ENCODE measurements at places on chromosomes 7 and 10.

DNA sequence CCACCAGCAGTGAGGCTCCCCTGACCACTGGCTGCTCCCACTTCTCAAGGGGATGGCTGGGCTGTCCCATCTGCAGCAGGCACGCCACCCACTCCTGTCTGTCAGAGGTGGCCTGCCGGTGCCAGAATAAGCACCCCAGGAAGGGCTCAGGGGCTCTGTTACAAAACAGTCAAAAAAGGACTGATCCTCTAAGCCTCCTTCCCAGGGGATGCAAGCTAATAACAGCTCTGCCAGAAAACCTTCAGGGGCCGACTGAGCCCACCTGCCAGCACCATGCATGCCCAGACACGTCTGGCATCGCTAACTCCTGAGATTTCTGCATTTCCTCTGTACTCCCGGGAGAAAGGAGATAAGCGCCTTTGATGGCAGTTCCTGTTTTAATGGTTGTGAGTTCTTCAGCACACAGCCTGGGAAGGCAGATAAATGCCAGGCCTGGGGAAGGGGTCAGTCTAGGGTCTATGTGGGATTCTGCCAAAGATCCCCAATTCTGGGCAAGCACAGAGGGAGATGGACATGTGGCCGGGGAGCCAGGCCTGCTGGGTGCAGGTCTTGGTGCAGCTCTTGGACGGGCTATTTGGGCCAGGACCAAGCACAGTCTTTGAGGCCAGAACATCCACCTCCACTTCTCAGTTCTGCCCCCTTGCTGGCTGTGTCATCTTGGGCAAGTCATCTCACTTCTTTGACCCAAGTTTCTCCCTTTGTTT lies 128.4 kb downstream of the ARHGAP22 start:
- H3K36me3 ChIP-seq, result no peaks in the 10 kb centered on the region
- H3K4me1 ChIP-seq, result no peaks in the 10 kb centered on the region
- H3K4me3 ChIP-seq, result no peak overlapping the region
- DNase-seq, result no peak

DNA sequence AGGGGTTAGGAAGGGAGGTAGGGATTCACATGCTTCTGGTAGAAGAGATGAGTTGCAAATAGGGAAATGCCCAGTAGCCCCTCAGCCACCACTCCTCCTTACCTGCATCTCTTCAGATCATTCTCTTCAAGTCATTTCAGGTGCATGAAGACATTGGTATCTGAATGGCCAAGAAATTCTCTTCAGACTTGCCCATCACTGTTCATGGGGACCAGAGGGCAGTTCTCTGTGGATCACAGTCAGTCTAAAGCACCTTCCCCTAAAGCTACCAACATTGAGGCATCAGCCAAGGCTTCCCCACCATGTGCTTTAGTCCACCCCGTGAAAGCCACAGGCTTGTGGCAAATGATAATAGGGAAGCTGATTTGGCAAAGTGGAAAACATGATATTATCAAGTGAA lies 319.4 kb upstream of the ZNF32 start:
- no peak overlapping the region for H3K27ac ChIP-seq
- no peaks in the 10 kb centered on the region for H3K27me3 ChIP-seq
- H3K4me1 ChIP-seq, result no peaks in the 10 kb centered on the region
- no peak for DNase-seq

DNA sequence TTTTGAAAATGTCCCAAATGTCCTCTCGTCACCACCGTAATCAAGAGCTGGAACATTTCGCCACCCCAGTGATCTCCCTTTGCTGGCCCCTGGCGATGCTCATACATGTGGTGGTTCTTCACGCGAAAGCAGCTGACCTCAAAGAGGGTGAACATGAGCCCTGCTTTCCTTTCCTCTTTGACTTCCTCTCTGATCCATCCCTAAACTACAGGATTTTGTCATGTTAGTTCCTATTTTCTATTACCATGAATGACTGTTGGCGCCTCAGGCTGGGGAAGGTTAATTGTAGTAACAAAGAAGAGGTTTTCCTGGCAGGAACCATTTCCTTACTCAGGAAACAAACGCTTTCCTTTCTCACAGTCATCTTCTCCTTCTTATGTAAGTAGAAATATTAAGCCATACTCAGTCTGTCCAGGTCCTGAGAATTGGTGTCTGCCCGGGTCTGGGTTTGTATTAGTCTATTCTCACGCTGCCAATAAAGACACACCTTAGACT lies 114.5 kb downstream of the INSYN2A start:
- H3K27ac ChIP-seq, result no peak overlapping the region
- no peak for DNase-seq
- no peaks in the 10 kb centered on the region for H3K4me1 ChIP-seq
- H3K27me3 ChIP-seq, result no peaks in the 10 kb centered on the region

- no peaks in the 10 kb centered on the region for H3K27me3 ChIP-seq
- no peak for DNase-seq
- no peak overlapping the region for H3K27ac ChIP-seq
- no peak overlapping the region for H3K4me3 ChIP-seq
Observed at GRCh38 chr7:112873831-112874553, 83.8 kb upstream of the TMEM168 start.

- H3K36me3 ChIP-seq, result no peaks in the 10 kb centered on the region
- H3K4me1 ChIP-seq, result no peaks in the 10 kb centered on the region
- no peaks in the 10 kb centered on the region for H3K27me3 ChIP-seq
- H3K4me3 ChIP-seq, result no peak overlapping the region
- H3K27ac ChIP-seq, result no peak overlapping the region
Observed at GRCh38 chr10:33215154-33215553, 119.3 kb downstream of the NRP1 start.

GRCh38 chr10:80079312-80079719 lies 851 bp downstream of the TMEM254 start:
- H3K27ac ChIP-seq, result peak overlapping the region; percentile 91
- no peak for DNase-seq
- no peaks in the 10 kb centered on the region for H3K36me3 ChIP-seq
- H3K4me1 ChIP-seq, result peaks cover 7% of the 10 kb centered on the region

- DNase-seq, result no peak
- H3K36me3 ChIP-seq, result no peaks in the 10 kb centered on the region
- H3K27ac ChIP-seq, result no peak overlapping the region
Observed at GRCh38 chr10:99784727-99785441, 2.4 kb downstream of the ABCC2 start.

- no peaks in the 10 kb centered on the region for H3K27me3 ChIP-seq
- DNase-seq, result no peak
- no peak overlapping the region for H3K27ac ChIP-seq
- H3K36me3 ChIP-seq, result no peaks in the 10 kb centered on the region
Observed at GRCh38 chr7:115572111-115572510, 458.5 kb downstream of the TFEC start.

DNA sequence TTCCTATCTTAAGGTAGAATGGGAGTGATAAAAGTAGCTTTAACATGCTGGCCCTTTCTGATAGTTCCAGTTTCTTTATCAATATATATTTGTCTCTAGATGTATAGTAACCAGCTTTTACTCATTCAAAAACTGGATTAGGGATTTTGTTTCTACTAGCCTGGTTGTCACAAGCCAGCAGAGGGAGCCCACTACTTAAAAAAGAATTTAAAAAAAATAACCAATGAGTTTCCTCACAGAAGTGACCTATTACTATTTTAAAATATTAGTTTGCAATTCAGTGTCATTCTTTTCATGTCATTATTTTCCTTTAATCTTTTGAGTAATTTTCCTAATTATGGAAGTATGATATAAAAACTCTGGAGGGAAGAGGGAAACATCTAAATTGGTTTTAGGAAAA lies 142.1 kb downstream of the PHTF2 start:
- no peak overlapping the region for H3K27ac ChIP-seq
- DNase-seq, result peak; percentile 24
- H3K4me1 ChIP-seq, result peaks cover 1% of the 10 kb centered on the region
- H3K4me3 ChIP-seq, result no peak overlapping the region
- no peaks in the 10 kb centered on the region for H3K27me3 ChIP-seq

- no peaks in the 10 kb centered on the region for H3K36me3 ChIP-seq
- H3K27ac ChIP-seq, result no peak overlapping the region
- H3K4me3 ChIP-seq, result no peak overlapping the region
Observed at GRCh38 chr10:113475381-113475807, 77.5 kb upstream of the HABP2 start.

DNA sequence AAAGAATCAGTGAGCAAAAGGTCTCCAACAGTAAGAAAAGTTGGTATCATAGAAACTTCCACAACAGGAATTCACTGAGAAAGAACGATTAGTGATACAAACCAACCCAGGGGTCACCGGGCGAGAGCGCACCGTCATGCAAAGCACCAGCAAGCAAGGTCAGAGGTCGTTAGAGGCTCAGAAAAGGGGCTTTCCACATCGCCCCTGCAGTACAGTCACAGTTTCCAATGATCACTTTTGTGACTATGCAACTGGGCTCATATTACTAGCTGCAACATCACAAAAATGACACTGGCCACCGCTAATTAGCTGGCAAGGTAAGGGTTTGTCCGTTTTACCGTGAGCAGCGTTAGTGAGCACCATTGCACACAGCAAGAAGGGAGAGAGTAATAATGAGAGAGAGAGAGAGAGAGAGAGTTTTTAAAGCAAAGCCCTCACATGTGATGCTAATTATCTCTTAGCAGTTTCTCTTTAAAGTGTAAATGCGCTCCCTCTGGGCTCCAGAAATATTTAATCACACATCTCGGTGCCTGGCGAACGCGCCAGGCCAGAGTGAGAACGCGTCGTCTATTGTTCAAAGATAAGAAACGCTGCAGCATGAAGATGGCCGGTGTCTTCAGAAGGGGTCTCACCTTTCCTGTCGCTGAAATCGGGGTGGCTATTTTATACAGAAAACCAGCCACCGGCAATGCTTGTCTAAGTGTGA lies 237.5 kb downstream of the DNAJB6 start:
- H3K27me3 ChIP-seq, result peaks cover 100% of the 10 kb centered on the region
- no peak for DNase-seq
- H3K36me3 ChIP-seq, result no peaks in the 10 kb centered on the region
- no peaks in the 10 kb centered on the region for H3K4me1 ChIP-seq

DNA sequence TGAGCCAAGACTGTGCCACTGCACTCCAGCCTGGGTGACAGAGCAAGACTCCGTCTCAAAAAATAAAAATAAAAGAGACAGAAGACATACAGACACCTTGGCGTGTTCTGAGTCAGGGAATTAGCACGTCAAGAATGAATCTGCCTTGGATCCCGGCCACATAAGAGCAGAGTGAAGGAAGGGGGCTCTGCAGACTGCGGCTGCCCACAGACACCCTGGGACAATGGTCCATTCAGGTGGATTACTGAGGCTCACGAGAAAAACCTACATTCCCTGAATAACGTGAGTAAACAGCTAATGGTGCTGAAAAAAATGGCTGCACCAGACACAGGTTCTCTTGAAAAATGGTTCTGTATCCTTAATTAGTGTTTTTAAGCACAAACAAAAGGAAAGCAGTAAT lies 100.1 kb upstream of the FGFR2 start:
- no peak overlapping the region for H3K4me3 ChIP-seq
- H3K36me3 ChIP-seq, result no peaks in the 10 kb centered on the region
- H3K27me3 ChIP-seq, result no peaks in the 10 kb centered on the region
- H3K4me1 ChIP-seq, result no peaks in the 10 kb centered on the region

DNA sequence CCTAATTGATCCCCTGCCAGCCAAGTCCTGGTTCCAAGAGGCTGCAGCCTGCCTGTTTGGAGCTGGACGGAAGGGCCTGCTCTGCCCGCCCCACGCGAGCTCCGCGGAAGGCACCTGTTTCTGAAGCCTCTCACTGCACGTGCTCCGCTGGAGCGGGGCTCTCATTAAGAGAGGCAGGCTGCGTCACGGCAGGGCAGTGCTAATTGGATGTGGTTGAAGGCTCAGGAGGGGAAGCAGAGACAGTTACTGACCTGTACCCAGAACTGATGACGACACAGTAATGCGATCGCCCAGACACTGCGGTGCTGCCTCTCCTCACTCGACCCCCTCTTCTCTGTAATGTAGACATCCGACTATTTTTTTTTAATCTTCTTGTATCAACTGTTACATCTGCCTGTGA lies 411.1 kb upstream of the MGMT start:
- H3K27me3 ChIP-seq, result no peaks in the 10 kb centered on the region
- H3K4me1 ChIP-seq, result peaks cover 38% of the 10 kb centered on the region
- H3K36me3 ChIP-seq, result no peaks in the 10 kb centered on the region
- DNase-seq, result no peak
- H3K27ac ChIP-seq, result no peak overlapping the region
- H3K4me3 ChIP-seq, result no peak overlapping the region

DNA sequence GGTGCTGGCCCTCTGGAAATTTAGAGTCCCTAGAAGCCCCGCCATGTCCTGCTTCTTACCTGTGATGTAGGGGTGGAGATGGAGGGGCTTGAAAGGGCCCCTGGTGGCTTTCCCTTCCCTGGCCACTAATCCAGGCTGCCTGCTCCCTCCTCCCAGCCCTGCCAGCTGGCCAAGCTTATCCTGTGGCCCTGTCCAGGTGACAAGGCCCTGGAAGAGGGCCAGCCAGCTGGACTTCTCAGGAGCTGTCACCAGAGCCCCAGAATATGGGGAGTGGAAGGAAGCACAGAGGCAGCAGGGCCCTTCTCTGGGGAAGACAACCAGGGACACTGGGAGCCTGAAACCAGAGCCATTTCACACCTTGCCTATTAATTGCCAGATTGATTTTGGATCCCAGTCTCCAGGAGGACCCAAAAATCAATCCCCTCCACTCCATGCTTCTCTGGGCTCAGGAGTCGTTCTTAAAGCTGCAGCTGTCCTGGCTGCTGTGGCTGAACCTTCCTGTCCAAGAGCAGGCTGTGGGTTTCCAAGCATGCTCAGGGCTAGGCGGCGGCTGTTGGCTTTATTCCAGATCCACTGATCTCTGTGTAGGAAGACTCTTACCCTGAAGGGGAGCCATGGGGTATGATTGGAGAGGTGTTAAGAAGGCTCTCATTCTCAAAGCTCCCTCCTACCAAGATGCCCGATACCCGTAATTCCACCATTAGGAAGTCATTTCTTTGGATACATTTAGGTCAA lies 52.6 kb upstream of the PCBD1 start:
- H3K36me3 ChIP-seq, result no peaks in the 10 kb centered on the region
- H3K4me3 ChIP-seq, result no peak overlapping the region
- H3K4me1 ChIP-seq, result no peaks in the 10 kb centered on the region
- no peak for DNase-seq
- peaks cover 42% of the 10 kb centered on the region for H3K27me3 ChIP-seq
